ENCODE measurements at places on chromosomes 13 and 19.

GRCh38 chr13:27379694-27380641 lies 44.5 kb upstream of the GTF3A start:
- DNase-seq: peak; percentile 57

- no peak for DNase-seq
Observed at GRCh38 chr19:41537789-41538188, 38.2 kb upstream of the CEACAM21 start.

DNA sequence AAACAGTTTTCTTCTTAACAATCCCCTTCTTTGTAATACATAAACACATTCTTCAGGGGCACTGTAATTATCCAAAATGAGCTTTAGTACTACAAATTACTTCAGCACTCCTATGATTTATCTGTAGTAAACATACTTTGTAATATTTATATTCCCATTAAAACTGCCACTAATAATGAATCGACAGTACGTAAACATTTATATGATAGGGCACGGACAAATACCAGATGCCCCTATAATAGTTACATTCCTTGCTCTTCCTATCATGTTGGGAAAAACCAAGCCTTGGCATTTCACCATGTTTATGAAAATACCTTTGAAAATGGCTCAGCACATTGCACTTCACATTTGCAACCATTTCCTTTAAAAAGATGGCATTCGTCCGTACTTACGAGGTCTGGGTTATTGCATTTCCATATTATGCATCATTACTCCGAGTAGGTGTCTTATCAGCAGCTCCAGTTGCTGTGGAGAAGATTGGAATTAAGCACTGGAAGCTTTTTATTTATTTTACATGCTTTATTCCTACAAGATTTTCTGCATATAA lies 1043.4 kb downstream of the DIAPH3 start:
- DNase-seq: no peak

DNA sequence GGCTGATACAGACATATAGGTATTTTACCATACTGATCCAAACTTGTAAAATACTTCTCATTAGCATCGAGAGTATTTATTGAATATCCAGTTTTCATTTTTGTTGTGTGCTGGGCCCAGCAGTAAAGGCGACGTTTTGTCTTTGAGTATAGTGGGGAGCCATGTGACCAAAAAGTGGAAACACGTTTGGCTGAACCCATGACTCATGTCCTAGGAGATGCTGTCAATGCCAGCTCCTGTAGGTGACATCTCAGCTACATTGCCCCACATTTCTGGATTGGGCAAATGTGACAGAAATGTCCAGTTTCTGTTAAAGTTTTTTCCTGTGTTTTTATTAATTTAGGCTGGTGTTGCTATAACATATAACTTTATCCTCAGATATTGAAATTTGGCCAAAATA lies 26.1 kb upstream of the GTF3A start:
- DNase-seq: no peak

- DNase-seq: no peak
Observed at GRCh38 chr19:15642807-15643206, 2.1 kb downstream of the CYP4F3 start.

DNA sequence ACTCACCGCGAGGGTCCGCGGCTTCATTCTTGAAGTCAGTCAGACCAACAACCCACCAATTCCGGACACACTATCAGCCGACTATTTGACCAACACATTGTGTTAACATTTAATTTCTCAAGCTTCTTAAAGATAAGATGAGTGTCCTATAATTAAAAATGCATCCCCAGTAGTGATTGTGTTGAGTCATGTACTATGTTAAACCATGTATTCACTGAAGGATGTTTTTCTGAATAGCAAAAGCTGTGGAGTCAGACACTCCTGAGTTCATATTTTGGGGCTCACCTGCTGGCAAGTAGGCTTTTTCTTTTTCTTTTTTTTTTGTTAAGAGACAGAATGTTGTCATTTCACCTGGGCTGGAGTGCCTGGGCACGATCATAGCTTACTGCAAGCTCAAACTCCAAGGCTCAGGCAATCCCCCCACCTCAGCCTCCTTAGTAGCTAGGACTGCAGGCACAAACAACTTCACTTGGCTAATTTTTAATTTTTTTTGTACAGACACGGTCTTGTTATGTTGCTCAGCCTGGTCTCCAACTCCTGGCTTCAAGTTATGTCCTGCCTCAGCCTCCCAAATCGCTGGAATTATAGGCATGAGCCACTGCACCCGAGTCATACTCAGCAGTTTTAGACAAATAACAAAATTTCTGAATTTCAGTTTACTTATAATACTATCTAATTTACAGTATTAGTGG lies 606.9 kb downstream of the PCDH9 start:
- no peak for DNase-seq

GRCh38 chr19:45492627-45493470 lies 4.0 kb downstream of the RTN2 start:
- no peak for DNase-seq

DNA sequence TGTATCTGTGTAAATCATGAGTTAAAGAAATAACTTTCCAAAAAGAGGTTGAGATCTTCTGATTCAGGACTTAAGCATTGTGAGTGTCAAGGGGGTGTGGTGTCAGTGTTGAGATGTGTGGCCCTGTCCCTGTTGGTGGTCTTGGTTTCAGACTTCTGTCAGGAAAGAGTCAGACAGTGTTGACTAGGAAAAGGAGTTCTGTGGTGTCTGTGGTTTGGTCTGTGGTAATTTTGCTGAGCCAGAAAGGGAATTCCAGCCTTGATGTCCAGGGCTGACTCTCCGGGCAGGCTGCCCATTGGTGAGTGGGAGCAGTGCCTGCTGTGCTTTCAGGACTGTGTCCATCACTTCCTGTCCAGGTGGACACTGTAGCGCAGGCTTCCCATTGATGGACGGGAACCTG lies 39.8 kb upstream of the IGFL4 start:
- no peak for DNase-seq

DNA sequence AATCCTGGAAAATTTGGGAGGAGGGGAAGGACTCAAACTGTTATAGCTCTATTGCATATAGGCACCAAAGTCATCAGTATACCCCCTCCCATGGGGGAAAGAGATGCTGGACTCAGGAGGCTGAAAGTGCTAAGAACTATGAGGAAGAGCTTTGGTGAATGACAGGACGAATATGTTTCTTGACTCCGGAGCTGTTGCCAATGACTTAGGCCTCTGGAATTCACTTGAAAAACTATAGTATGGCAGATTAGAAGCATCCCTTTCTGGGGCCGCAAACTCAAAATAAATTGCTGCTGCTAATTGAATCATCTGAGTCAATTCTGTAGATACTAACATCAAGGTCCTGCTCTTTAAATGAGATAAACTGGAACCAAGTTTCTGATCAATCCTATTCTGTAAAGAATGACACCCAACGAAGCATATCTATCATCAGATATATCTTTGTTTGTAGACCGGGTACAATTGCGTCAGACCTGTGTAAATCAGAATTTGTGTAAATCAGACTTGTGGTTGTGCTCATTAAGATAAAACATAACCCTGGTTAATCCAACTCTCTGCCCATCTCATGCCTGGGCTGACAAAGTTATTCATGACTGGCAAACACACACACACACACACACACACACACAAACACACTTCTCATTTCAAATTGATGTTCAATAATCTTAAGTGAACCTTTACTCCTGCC lies 1793.8 kb upstream of the PCDH20 start:
- no peak for DNase-seq

GRCh38 chr13:50378509-50379044 lies 363.3 kb downstream of the KCNRG start:
- DNase-seq: no peak

- DNase-seq: no peak
Observed at GRCh38 chr13:113775451-113776145, 16.6 kb downstream of the TMEM255B start.

- no peak for DNase-seq
Observed at GRCh38 chr19:41638641-41639081, 11.8 kb upstream of the CEACAM4 start.

DNA sequence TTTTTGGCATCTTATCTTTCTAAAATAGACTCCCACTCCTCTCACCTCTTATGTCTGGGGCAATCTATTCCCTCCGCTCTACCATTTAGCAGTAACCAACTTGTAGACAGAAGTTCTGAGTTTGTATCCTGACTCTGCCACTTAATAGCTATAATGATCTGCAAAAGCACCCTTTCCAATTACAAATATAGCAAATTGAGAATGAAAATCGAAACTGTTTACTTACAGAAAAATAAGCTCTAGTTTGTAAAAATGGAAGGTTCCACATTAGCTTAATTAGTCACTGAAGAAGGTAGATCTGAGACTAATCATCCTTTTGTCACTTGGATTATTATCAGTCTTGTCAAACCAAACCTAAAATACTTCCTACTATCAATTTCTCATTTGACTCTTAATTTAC lies 409.3 kb downstream of the DIAPH3 start:
- no peak for DNase-seq

DNA sequence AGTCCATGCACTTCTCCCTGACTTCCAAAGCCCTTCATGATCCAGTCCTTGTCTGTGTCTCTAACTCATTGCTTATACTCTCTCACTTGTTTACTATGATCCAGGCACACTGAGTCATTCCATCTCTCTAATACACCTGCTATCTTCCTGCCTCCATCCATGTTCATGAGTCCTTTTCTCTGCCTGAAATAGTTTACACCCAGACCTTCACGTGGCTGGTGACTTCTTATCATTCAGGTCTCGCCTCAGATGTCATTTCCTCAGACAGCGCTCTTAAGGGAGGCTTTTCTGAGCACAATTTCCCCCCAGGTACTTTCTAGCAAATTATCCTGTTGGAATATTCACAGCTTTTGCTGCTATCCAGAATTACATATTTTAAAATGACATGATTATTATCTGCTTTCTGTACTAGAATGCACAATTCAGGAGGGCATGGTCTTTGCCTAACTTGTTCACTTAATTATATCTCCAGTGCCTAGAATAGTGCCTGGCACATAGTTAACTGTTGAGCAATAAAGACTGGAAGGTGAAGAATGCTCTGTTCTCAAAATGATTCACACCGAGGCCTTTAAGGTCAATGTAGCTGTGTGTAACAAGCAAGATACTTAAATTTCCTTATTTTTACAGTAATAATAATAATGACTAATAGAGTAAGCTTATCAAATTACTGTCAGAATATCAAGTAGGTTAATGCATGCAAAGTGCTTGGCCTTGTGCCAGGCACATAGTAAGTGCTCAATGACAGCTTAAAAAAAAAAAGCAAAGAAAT lies 183.7 kb upstream of the SPRY2 start:
- no peak for DNase-seq

GRCh38 chr13:54029226-54029625 lies 1000.6 kb downstream of the OLFM4 start:
- DNase-seq: no peak

DNA sequence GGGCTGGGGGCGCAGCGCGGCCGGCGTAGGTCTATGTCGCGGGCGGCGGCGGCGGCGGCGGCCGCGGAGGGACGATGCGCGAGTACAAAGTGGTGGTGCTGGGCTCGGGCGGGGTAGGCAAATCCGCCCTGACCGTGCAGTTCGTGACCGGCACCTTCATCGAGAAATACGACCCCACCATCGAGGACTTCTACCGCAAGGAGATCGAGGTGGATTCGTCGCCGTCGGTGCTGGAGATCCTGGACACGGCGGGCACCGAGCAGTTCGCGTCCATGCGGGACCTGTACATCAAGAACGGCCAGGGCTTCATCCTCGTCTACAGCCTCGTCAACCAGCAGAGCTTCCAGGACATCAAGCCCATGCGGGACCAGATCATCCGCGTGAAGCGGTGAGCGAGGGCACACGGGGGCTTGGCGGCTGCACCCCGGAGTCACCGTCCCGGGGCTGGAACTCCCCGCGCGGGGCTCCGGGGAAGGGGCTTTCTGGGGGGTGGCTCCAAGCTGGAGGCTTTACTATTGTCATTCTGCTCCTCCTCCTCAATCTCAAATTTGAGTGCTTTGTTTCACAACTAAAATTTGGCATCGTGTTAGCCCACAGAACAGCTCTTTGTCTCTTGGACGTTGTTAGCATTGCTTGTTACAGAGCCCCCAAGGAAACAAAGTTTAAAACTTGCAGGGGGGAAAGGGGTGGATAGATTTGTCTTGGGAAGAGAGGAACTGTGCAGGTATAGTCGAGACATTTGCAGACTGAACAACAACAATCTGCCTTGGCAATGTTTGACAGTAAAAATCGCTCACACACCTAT lies 630 bp downstream of the RAP2A start:
- peak; percentile 28 for DNase-seq

- DNase-seq: no peak
Observed at GRCh38 chr19:56245121-56245740, 27.3 kb upstream of the EDDM13 start.

DNA sequence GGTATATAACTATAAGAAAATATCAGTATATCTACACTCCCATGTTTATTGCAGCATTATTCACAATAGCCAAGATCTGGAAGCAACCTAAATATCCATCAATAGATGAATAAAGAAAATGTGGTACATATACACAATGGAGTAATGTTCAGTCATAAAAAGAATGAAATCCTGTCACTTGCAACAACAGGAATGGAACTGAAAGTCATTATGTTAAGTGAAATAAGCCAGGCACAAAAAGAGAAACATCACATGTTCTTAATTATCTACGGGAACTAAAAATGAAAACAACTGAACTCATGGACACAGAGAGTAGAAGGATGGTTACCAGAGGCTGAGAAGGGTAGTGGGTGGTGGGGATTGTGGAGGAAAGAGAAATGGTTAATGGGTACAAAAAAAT lies 665.2 kb downstream of the TBC1D4 start:
- DNase-seq: no peak

- no peak for DNase-seq
Observed at GRCh38 chr13:28967029-28967915, 147.1 kb downstream of the MTUS2 start.

DNA sequence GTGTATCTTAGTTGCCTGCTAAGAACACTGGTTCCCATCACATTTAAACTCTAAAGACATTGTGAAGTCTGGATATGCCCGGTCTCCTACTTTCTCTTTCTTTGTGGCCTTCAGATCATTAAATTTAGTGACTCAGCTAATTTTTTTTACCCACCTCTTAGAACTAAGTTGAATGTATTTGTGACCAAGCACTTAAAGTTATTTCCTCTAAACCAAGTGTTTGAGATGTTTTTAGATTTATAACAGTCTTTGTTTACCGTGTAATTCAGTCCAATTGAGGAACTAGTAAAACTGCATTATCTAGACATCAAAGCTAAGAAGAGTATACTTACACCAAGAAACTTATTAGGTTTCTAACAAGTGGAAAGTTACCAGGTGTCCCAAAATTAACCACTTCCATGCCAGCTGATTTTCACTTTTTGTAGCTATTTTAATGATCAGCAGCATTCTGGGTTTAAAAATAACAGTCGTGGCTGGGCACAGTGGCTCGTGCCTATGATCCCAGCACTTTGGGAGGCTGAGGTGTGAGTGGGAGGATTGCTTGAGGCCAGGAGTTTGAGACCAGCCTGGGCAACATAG lies 53.1 kb downstream of the ARHGAP35 start:
- DNase-seq: no peak

GRCh38 chr13:106373304-106373988 lies 162.0 kb downstream of the EFNB2 start:
- no peak for DNase-seq

All from stimulated activated CD4-positive, alpha-beta T cell treated with anti-CD3 and anti-CD28 coated beads, Interleukin-2, amount 100 ng/mL, for 48 hours (primary cell).